ENCODE measurements at places on chromosomes 2 and 18.

DNA sequence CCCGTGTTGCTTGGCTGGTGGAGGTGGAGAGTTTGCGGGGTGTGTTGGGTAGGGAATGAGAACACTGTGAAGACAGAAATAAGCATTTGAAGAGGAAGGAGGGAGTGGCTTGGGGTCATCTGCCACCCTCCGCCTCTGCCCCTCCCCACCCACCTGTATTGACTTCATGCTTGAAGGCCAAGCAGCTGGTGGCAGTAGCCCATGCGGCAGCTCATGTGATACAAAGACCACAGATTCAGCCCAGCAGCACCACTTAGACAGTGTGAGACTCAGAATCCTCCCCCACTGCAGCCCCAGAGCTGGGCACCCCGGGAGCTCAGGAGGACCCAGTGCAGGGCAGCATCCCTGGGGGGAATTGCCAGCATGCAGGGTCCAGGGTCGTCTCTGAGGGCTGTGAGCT lies 15.4 kb downstream of the NPPC start:
- no peak for DNase-seq

DNA sequence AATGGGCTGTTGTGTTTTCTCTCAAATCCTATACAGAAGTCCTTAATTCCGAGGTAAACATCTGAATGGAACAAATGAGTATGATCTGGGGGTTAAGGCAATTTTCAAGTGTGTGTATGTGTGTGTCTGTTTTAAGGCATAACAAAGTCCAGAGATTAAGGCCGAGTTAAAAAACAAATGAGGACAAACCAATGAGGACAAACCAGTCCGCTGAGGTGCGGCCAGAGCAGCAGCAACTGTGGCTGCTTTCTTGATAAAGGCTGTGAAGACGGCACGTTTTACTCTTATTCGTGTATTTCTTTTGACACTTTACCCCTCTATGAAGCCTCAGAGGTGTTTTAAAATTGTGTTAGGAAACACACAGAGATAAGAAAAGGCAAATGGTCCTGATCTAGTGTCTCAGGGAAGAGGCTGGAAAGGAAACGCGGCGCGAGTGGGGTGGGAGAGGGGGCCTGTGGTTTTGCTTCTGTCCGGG lies 495 bp upstream of the GULP1 start:
- no peak for DNase-seq

DNA sequence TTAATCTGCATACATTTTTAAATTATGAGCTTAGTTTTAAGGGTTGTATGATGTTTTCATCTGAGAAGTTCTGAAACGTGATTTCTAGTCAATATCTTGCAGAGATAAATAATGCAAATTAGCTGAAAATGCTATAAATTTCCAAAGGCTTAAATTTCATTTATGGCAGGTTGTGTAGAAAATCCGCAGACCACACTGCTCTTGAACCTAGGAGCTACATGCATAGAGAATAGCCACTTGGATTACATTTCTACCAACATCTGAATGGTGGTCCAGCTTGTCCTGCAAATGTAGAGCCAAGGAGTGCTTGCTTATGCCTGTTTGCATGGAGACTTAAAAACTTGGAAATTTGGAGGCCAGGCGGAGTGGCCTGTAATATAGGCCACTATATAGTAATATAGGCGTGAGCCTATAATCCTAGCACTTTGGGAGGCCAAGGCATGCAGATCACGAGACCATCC lies 6.8 kb downstream of the MAT2A start:
- no peak for DNase-seq

- DNase-seq: no peak
Observed at GRCh38 chr2:198036029-198036879, 231.9 kb downstream of the PLCL1 start.

DNA sequence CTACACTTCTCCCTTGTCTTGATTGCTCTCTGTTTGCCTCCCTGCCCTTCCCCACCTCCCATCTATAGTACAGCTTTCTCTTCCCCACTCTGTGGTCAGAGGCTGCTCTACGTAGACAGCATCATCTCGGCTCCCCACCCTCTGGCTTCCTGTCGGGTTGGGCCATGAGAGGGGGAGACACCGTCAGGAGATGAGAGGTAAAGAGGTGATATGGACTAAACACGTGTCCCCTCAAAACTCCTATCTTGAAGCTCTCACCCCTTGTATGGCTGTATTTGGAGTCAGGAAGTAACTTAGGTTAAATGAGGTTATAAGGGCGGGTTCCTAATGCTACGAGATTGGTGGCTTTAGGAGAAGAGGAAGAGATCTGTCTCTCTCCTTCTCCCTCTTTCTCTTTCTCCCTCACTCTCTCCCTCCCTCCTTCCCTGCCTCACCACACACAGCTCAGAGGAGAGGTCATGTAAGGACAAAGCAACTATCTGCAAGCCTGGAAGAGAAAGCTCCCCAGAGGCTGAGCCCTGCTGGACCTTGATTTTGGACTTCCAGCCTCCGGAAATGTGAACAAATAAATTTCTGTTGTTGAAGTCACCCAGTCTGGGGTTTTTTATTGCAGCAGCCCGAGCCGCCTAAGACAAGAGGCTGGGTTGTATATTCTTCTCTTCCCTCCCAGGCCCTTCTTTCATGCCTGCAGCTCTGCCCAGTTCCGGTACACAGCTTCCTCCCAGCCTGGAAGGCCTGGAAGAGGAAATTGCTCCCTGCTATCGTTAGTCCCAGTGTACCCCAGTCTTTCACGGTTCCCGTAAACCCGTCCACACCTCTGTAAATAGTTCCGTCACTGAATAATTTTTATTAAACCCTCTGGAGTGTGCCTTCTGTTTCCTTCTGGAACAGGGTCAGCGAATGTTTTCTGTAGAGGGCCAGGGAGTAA lies 138.0 kb downstream of the AKAIN1 start:
- no peak for DNase-seq

GRCh38 chr2:45984366-45984765 lies 312.8 kb upstream of the EPAS1 start:
- DNase-seq: no peak

DNA sequence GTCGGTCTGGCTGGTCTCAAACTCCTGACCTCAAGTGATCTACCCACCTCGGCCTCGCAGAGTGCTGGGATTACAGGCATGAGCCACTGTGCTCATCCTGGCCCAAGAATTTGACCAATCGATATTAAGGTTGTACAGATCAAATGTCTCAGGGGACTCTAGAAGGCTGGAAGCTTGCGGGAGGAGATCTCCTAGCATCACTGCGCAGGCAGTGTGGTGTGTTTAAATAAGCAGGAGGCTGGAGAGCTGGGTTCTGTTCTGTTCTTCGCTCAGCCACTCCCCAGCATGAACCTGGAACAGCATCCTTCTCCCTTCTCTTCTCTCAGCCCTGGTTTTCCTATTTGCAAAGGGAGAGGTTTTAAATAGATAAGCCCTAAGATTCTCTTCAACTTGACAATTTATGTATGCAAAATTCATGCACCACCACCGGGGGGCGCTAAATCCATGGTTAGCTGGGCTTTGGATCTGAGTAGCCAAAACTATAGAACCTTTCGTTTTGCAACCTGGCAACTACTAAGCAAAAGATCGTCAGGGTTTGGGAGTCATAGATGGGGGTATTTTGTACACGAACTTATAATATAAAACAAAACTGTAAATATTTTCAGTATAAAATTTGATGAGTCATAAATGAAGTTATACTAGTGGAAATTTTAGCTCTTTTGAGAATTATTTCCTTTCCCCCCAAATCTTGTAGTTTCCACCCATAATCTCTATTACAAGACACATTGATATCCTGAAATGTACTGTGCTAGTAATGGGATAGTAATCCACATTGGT lies 60.6 kb downstream of the SLC16A14 start:
- DNase-seq: peak; percentile 75

DNA sequence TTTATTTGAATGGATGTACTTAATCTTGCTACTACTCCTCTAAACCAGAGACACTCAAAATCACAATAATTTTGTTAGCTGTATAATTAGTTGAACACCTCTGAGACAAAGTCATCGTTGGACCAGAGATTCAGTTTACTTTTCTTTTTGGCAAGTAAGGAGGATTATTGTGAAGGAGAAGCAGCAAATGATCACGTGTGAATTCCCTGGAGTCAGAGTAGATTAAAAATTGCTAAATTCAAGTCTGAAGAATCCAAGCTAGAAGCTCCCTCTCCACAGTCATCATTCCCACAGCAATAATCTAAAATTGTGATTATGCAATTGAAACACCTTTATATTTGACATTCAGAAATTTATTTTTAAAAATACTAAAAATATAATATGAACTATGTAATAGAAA lies 484.4 kb downstream of the CMPK2 start:
- no peak for DNase-seq

GRCh38 chr2:231707927-231708772 lies at the start of gene PTMA:
TSS of gene PTMA (plus strand) at chr2:231708525. CDS start at chr2:231708707, 182 bp downstream.
- DNase-seq: peak; percentile 100

GRCh38 chr2:147356157-147356556 lies 488.7 kb upstream of the ACVR2A start:
- no peak for DNase-seq

DNA sequence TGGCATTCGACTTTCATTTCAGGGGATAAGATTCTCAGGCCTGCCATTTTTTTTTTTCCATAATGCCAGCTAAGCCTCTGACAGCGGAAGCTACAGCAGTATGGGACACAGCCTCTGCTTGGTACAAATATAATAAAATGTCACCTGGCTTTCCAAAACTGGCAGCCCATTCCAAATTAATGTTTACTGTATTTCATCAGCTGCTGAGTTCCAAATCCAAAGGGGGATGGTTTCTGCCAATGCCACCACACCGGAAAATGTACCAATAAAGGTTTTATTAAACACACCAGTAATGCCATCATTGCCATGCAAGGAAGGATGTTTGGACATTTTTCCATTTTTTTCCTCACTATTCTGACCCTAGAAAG lies 275.8 kb upstream of the CCDC68 start:
- no peak for DNase-seq

GRCh38 chr2:66432801-66433694 lies 1.9 kb upstream of the MEIS1 start:
- no peak for DNase-seq

DNA sequence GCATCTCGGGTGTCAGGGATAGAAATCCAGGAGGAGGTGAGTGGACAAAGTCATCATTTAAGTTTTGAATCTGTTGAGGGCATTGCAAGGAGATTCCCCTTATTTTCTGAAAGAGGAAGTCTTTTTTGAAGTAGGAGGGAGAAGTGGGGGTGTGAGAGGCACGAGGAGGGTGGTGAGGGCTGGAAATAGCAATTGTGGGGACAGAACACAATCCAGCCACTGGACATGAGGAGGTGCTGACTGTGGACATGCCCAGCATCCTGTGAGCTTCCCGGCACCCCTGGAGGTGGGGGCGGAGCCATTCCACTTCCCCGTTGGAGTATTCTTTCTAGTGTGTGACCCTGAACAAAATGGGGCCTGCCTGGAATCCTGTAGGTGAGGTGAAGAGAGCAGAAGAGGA lies 310.7 kb upstream of the EPAS1 start:
- DNase-seq: no peak

GRCh38 chr2:12326449-12327190 lies 390.1 kb upstream of the TRIB2 start:
- no peak for DNase-seq

DNA sequence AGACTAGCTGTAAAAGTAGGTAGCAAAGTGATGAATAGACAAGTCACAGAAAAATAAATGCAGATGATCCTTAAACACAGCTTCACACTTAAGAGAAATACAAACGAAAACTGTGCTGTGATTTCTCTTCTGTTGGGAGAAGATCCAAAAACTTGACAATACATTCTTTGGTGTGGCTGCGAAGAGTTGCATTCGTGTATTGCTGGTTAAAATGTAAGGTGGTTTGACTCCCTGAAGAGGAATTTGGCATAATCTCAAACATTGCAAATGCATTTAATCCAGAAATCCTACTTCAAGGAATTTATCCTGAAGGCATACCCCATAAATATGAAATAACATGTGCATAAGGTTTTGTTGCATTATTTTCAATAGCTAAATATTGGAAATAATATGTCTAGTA lies 7.1 kb downstream of the CCNYL1 start:
- no peak for DNase-seq

GRCh38 chr18:21682371-21683051 lies 22.1 kb downstream of the ABHD3 start:
- DNase-seq: no peak

- DNase-seq: no peak
Observed at GRCh38 chr18:79927607-79928562, 23.6 kb downstream of the SLC66A2 start.

- DNase-seq: no peak
Observed at GRCh38 chr2:67613227-67613626, 216.1 kb downstream of the ETAA1 start.

DNA sequence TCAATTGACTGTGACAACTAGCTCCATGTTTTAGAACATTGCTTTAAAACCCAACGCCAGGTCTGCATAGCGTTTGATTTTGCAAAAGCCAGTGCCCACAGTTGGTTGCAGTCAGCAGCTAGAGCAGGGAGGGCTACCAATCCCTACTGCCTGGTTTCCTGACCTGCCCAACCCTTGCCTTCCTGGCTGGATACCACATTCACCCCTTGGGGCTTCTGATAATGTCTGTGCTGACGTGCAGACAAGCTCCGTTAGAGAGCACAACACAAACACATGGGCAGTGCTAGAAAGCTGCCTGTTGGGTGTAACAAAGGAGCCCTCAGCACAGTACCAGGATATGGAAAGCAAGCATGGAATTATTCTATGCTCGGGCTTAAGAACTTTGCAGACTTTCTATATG lies 71.4 kb upstream of the THSD7B start:
- DNase-seq: no peak

DNA sequence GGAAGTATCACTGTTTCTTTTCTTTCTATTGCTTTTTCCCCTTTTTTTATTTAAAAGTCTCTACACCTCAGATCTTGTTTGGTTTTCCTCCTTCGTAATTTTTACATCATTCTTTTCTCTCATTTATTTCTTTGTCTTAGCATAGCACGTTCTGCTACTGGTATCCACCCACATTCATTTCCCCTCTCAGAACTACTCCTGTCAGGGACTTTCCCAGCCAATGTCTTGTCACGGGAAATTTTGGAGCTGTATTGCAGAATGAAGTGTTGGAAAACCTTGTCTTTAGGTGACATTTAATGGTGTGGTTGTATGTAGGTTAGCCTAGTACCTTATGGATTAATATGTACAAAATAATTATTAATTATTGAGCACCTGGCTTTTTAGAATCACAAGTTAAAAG lies 34.0 kb downstream of the TTLL4 start:
- no peak for DNase-seq

GRCh38 chr2:28752631-28753376 lies 1.2 kb downstream of the PPP1CB start:
- DNase-seq: no peak

- no peak for DNase-seq
Observed at GRCh38 chr2:203016716-203017115, 2.0 kb downstream of the NBEAL1 start.

- peak; percentile 34 for DNase-seq
Observed at GRCh38 chr2:45029215-45029614, 20.0 kb upstream of the SIX2 start.
